GM04503 (cell line): ENCODE measurements at places on chromosomes 6 and 20.

- DNase-seq = no peak
Observed at GRCh38 chr20:47360297-47361056, 4.0 kb upstream of the ZMYND8 start.

- peak; percentile 15 for DNase-seq
Observed at GRCh38 chr6:46281110-46281509, 110.3 kb upstream of the ENPP5 start.

DNA sequence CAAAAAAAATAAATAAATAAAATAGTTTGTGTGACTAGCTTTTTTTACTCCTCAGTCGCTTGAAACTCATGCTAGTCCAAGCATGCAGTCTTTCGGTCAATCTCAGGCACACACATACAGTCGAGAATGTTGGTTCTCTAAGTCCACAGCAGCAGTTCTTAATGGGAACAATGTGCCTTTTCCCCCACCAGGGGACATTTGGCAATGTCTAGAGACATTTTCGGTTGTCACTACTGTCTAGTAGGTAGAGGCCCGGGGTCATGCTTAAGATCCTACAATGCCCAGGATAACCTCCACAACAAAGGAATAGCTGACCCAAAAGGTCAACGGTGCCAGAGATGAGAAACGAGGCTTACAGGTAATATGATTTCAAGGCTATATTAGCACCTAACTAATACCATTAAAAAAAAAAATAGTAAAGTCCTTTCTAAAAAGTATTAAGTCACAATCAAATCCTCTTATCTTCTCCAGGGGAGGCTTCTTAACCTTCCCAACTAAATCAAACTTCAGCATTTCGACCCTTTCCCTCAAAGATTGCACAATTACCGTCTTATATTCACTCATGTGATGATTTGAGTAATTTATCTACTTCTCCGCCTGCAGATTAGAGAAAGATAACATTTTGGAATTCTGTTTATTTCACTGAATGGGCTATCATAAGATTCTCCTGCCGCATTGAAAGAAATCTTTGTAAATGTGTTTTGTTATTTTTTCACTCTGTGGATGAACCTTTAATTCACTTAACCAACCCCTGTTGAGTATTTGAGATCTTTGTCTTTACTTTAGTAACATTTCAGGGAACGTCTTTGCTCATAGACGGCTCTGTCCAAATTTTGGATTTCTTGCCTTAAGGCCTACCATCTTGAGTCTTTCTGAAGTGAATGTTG lies 8.1 kb upstream of the SALL4 start:
- no peak for DNase-seq

GRCh38 chr6:158330016-158330415 lies 17.8 kb downstream of the TULP4 start:
- no peak for DNase-seq

GRCh38 chr6:118197539-118197938 lies 290.5 kb downstream of the SLC35F1 start:
- no peak for DNase-seq
